ENCODE measurements at places on chromosomes 7 and 10. TPM values are rescaled to one million over a fixed set of nuclear protein-coding genes. Genes with fewer than 3 reads are reported as not detected.

DNA sequence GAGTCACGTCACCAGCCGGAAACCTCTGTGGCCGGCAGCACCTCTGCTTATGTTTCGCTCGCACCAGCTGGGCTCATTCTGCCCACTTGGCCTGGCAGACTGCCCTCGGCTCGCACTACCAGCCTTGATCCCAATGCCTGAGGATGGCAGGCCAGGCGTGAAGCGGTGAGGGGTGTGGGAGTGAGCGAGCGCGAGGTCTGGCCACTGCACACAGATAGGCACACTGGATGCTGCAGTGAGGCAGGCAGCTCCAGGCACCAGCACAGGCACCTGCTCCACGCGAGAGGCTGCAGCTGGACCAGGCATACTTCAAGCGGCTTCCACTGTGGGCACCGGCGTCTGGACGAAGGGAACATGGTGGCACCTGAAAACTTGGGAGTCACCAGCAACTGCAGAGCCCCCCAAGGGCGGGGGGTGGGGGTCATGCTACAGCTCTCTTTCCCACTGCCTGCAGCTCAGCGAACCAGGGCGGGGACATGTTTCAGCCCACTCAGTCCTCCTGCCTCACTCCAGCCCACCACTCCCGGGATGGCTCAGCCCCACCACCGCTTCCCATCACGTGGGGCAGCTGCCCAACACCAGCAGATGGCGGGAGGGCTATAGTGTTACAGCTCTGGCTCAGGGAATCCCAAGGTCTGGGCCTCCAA is 5.4 kb upstream of the DMTF1 start:
- DNase-seq, result no peak

- DNase-seq, result no peak
These were observed 34.3 kb downstream of the JAKMIP3 start for GRCh38 chr10:132100091-132100481.

DNA sequence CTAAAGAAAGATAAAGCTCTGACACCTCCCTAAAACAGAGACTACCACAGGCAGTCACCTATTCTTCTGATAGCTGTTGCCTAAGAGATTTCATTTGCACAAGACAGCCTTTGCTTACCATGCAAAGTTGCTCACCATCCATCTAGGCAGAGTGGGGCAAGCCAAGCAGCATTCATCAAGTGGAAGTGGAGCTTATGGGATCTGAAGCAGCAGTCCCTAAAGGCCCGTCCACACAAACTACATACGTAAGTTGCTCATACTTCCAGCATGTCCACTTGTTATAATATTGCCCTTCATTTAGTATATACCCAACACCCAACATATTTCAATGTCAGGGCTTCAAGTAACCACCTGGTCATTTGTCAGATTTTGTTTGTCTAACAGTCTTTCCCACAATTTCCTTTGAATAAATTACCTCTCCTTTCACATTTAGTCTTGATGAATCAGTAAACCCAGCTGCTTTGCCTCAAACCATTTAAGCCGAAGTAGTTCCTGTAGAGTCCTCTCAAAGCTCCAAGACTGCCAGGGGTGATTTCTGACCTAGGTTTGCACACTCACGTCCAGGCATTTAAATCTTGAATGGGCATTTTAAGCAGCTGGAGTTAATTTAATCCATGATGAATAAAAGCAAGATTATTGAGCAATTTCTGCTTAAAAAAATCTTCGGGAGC is 67.9 kb downstream of the ATAD1 start:
- DNase-seq, result peak; percentile 29

DNA sequence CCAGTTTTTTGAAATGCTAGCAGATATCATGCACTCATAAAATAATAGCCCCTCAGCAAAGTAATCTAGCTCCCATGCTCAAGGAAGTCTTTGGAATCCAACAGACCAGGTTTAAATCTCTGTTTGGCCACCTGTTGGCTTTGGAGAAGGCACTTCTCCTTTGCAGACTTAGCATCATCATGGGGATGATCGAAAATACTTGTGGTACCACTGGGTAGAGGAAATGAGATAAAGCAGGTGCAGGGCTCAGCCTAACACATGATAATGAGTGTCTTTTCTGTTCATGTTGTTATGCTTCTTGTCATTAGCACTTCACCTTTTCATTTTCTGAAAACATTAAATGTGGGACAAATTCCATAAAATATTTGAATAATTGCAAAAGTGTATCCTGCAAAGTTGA is 67.4 kb downstream of the LRRC18 start:
- DNase-seq, result no peak

DNA sequence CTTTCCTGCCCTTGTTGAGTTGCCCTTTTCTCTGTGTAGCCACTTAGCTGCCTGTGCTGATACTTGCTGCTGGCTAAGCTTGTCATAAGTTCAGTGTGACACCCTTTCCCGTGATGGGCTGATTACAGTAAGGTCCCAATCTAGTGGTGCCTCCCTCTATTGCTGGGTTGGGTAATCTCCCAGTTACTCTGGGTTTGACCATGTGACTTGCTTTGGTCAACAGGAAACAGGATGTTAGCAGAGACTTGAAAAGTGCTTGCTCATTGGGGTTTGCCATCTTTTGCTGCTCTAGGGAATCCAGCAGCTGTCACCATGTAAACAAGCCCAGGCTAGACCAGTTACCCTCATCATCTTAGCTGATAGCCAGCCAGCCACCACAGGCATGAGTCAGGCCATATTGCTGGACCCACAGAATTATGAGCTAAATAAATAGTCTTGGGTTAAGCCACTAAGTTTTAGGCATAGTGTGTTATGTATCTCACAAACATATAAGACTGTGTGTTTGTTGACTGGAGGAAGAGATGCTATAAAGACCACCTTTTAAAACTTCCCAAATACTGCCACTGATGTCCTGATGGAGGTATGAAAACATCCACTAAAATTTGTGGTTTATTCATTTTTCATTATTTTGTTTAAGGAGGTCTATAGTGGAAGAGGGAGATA is 4.0 kb upstream of the LEP start:
- DNase-seq, result no peak

DNA sequence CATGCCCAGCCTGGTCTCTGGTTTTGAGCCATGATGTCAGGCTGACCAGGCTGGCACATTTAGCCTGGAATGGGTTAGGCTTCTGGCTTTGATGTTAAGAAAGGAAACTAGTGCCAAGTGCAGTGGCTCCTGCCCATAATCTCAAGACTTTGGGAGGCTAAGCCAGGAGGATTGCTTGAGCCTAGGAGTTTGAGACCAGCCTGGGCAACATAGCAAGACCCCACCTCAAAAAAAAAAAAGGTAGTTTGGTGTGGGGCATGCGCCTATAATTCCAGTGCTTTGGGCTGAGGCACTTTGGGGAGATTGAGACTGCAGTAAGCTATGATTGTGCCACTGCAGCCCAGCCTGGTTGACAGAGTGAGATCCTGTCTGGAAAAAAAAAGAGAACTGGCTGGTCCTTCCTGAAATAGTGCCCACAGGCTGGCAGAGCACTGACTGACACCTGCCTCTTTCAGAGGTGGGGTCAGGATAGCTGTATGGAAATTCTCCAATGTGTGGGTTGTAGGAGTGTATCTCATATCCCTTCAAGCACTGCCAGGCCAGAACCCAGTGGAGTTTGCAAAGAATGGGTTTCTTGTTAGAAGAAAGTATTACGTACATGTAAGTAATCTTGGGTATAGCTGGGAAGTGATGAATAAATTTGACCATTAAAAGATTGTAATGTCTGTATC is 61.3 kb downstream of the KAT6B start:
- DNase-seq, result no peak

GRCh38 chr7:130279286-130279685 is 12.6 kb downstream of the CPA2 start:
- no peak for DNase-seq

Gene TPST1
- polyA plus RNA-seq, result 42.4 TPM

Gene NUTM2D
- polyA plus RNA-seq, result 12.7 TPM

Gene KIF20B
- 23.4 TPM for polyA plus RNA-seq
